ENCODE measurements at places on chromosomes 7 and 10.
A peak's percentile ranks its signal among the peaks of the same experiment; 100 is the strongest.

- no peak for DNase-seq
These were observed 96.7 kb upstream of the EFCAB10 start for GRCh38 chr7:105677817-105678573.

- DNase-seq: no peak
These were observed 27.4 kb upstream of the GNAI1 start for GRCh38 chr7:80107278-80107677.

DNA sequence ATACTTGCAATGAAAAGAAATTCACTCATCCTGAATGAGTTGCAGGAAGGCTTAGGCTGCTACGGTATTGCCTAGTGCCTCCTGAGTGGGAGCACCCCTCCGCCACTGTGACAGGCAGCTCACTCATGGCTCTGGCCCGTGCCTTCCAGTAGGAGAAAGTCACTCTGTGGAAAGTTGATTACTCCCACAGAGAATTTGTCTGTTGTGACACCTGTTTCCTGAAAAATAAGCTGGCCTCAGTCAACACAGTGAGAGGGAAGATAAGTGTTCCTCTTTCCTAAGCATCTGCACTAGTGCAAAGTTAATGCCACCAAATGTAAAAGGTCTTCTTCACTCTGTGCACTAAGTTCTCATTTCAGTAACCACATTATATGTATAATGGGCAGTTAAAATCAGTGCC, 158.8 kb upstream of the INHBA start:
- DNase-seq: no peak

- DNase-seq: no peak
These were observed 222.6 kb downstream of the MGMT start for GRCh38 chr10:129689671-129690071.

DNA sequence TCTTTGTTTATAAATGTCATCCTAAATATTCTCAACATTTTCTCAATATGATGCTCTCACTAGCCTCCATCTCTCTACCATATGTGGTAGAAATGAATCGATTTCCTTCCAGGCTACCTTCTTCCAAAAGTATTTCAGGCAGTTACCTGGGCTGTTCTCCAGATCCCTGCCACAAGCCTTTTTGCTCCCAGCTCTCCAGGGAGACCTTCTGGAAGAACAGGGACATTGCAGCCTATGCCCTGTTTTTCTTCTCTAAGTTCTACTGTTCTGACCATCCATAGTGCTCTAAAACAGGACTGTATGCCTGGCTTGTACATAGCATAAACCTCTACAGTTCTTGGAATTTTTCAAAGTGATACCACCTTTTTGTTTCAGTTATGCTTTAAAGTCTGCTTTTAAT, 552.8 kb downstream of the ANKRD7 start:
- no peak for DNase-seq

- no peak for DNase-seq
These were observed 551.2 kb downstream of the GALNT17 start for GRCh38 chr7:71682841-71683781.

- DNase-seq: no peak
These were observed 137.8 kb upstream of the TNS3 start for GRCh38 chr7:47719675-47720074.

DNA sequence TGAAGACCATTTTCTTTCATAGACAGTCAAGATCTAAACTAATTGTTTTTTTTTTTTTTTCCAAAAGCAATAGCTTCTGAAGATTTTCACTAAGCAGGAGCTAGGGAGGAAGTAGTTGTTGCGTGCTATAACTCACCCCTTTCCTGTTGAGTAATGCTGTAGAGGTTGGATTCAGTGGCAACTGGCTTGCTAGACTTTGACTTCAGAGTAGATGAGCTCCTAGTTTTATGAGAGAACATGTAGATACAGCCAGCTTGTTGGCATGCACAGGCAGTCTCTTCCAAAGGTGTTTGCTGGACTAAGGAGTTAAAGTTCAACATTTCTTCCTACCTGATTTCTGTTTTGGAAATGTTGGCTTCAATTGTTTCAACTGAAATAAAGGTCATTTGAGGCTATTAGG, 66.2 kb upstream of the MXI1 start:
- DNase-seq: no peak

- DNase-seq: no peak
These were observed 6.6 kb downstream of the GJD4 start for GRCh38 chr10:35611750-35612149.

- DNase-seq: peak; percentile 79
These were observed 3.2 kb downstream of the CDK6 start for GRCh38 chr7:92833024-92833765.

GRCh38 chr7:74032624-74033371, 4.8 kb downstream of the ELN start:
- no peak for DNase-seq

- DNase-seq: no peak
These were observed 56.8 kb downstream of the CACNB2 start for GRCh38 chr10:18196806-18197550.

DNA sequence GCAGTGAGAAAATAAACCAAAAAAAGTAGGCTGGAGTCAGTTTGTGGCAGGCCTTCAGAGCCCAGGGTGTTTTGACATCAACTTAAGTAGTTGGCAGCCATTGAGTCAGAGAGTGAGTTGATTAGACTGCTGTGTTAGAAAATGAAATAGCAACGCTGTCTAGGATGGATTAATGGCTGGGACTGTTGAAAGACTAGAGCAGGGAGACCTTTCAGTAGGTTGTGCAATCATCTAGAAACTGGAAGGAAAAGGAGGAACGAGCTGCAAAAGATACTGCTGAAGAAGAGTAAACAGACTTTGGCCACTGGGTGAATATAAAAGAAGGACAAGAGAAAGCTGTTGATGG, 28.6 kb upstream of the TRIL start:
- DNase-seq: no peak

DNA sequence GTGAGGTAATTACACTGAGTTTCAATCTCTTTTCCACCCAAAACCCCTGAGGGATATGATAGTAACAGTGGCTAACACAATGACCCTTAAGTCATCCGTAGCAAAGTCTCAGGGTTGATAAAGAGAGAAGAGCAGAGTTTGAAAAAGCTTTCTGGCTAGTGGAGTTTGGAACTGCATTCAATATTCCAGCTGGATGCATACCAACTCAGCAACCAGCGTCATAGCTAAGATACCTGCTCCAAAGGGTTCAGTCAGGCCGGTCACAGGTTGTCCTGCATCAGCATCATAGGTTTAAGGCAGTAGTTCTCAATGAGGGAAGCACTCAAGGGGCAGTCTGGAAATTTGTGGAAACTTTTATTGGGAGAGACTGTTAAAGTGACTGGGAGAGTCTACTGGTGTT, 93.5 kb downstream of the CNOT4 start:
- DNase-seq: no peak

- no peak for DNase-seq
These were observed 1.5 kb downstream of the GRM3 start for GRCh38 chr7:86645225-86645608.

GRCh38 chr10:69955897-69956740, 96.5 kb upstream of the MACROH2A2 start:
- DNase-seq: no peak

DNA sequence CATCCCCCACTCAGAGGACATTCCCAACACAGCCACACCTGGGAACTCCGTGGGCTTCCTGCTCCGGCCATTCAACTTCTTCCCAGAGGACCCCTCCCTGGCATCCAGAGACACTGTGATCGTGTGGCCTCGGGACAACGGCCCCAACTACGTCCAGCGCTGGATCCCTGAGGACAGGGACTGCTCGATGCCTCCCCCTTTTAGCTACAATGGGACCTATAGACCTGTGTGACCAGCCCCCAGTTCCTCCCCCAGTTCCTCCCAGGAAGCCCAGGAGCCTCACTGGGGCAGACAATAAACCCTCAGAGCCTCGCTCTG, 8.6 kb downstream of the AOC1 start:
- no peak for DNase-seq

- DNase-seq: no peak
These were observed 45.0 kb downstream of the AFAP1L2 start for GRCh38 chr10:114359041-114359952.

DNA sequence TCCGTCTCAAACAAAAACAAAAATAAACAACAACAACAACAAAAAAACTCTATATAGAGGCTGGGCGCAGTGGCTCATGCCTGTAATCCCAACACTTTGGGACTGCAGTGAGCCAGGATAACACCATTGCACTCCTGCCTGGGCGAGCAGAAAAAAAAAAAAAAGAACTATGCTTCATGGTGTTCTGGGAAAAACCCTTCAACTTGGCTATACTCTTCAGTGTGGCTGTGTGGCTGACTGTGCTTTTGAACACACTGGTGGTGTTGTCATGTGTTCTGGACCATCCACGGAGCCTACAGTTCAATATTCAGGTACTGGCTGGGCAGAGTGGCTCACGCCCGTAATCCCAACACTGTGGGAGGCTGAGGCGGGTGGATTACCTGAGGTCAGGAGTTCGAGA, 26.5 kb downstream of the SNX8 start:
- no peak for DNase-seq

DNA sequence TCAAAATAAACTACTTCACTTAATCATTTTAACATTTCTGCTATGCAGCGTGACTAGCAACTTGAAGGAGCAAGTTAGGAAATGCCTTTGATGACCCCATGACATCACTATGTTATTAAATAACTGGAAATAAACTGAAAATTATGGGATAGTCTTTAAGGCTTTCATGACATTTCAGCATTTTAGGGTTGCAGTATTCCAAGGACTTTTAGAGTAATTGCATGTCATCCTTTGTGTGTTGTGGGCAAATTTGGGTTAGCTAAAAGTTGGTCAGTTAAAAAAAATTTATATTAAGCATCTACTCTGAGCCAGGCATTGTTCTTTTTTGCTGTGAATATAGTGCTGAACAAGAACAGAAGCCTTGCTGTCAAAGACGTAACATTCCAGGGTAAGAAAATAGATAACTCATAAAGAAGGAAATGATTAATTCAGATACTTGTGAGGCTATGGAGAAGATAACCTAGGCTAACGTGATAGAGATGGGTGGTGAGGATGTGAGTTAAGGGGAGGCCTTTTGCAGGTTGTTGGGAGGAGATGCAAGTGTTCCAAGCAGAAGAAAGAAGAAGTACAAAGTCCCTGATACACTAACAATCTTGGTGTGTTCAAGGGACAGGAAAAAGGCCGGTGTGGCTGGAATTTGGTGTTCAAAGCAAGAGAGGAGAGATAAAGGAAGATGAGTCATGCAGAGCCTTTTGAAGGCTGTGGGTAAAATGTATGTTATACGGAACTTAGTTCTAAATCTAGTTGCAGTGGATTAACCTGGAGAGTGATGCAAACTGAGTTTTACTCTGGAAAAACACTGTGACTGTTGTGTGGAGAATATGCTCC, 610.2 kb downstream of the AUTS2 start:
- DNase-seq: no peak

- DNase-seq: no peak
These were observed 236.6 kb upstream of the GRB10 start for GRCh38 chr7:51019191-51019844.

- DNase-seq: no peak
These were observed 13.6 kb downstream of the PDLIM1 start for GRCh38 chr10:95277201-95277570.

DNA sequence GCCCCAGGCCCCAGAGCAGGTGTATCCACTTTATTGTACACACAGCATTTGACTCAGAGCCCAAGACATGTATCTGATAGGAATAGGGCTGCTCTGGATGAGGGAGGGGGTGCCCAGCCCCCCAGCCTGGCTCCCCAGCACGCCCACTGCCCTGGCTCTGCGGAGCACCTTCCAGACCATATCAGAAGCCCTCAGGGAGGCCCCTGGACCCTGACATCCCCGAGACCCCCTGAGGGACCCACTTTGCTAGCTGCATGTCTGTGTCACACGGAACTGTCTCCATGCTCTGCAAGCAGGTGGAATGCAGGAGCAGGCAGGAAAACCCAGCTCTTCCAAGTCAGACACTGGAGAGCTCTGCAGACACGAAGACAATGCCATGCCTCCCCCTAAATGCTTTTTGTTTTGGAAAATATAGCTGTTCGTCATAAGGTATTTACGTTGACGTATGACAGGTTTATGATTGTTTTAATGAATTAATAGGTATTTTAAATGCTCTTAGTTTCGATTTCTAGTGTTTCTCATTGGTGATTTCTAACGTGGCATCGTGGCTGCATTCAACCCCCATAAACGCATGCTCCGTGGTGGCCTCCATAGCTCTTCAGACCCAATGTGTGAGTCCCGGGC, 92.8 kb upstream of the INSIG1 start:
- DNase-seq: no peak

- DNase-seq: no peak
These were observed 584.7 kb downstream of the PHTF2 start for GRCh38 chr7:78383096-78383880.

- DNase-seq: no peak
These were observed 73.3 kb upstream of the GSDME start for GRCh38 chr7:24830440-24831050.
